Activated CD8-positive, alpha-beta T cell treated with anti-CD3 and anti-CD28 coated beads, Interleukin-2, amount 10 ng/mL, durations not matched to agents 7 days and 5 days (primary cell): ENCODE measurements at places on chromosomes 4 and X. TPM values are rescaled to one million over a fixed set of nuclear protein-coding genes. Genes with fewer than 3 reads are reported as not detected.

NALF2 gene
- total RNA-seq: not detected

BEND2 gene
- total RNA-seq: not detected

PHKA2 gene
- 23.6 TPM for total RNA-seq

TCEAL9 gene
- 0.84 TPM for total RNA-seq

DNA sequence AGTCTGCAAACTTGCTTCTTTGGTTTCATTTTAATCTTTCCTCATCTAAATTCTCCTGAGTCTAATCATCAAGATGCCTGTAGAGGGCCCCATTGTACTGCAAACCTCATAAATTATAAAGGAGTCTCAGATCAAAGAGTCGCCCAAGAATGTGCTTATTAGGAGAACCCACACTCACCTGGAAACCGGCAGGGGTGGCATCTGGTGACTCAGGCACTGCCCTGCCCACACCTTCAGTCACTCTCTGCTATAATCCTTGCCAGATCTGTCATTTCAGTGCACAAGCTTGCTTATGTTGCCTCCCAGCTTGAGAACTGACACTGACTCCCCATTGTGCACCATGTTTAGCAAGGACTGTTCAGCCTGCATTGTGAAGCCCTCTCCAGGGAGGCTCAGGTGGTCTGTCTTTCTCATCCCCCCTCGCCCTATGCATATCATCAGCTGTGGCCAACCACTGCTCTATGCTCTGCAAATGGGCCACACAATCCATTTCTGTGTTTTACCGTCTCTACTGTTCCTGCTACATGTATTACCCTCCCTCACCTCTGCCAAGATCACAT is 12.4 kb downstream of the EPGN start:
- peak; percentile 36 for DNase-seq

GRCh38 chr4:122632396-122633143 is 11.7 kb upstream of the IL21 start:
- DNase-seq: no peak

DNA sequence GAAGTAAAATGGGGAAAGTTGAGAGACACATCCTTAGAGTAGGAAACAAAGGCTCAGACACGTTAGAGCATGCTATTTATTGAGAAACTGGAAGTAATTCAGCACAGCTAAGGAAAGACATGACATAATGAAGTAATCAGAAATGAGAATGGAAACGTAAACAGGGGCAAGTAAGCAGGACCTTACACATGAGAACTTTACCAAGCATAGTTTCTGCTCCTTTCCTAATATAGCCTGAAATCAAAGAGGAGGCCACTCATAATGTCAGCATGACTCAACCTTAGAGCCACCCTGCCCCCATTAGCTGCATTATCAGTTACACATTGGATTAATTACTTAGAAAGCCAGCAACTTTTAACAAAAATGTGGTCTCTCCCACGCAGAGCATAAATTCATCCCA is 558.3 kb upstream of the GRIA3 start:
- DNase-seq: no peak

- DNase-seq: peak; percentile 20
Observed at GRCh38 chrX:31266203-31267076, 194.6 kb upstream of the FTHL17 start.

DNA sequence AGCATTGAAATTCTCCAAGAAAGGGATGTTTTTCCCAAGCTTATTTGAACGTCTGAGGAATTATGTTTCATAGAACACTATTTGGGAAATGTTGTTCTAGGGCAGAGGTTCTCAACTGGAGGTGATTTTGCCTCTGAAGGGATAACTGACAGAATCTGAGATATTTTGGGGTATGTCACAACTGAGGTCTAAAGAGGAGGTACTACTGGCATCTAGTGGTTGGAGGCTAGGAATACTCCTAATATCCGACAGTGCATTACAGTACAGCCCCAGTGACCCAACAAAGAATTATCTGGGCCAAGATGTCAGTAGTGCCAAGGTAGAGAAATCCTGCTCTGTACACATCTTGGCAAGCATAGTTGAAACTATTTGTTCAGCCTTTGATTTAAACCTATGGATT is 6.4 kb downstream of the HSPA4L start:
- DNase-seq: no peak

DNA sequence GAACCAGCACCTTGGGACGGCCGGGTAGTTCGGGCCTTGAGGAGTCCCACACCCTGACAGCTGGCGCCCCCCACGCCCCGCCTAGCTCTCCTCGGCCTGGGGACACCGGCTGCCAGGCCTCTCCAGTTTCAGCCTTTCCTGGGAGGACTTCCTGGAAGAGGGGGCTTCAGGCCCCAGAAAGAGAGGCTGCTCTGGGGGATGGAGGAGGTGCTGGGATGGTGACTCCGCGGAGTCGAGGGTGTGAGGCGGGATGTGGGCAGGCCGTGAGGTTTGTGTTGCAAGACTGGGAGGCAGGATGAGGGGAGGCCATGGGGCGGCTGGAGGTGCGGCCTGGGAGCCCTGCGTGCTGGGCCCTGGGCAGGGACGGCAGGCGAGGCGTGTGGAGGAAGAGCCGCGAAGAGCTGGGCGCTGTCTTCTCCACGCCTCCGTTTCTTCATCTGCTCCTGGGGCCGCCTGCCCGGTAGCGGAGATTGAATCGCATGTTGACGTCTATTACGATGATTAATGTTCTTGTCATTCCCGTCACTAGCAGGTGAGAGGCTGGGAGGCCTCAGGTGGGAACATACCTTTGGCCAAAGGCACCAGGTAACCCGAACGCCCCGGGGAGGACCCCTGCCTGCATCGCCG is 918 bp upstream of the FGFRL1 start:
- DNase-seq: peak; percentile 90

- DNase-seq: no peak
Observed at GRCh38 chr4:106850691-106851090, 185.4 kb downstream of the DKK2 start.

- no peak for DNase-seq
Observed at GRCh38 chr4:70405765-70406164, 8.0 kb downstream of the OPRPN start.

GRCh38 chr4:153497091-153497531 is 31.0 kb downstream of the TMEM131L start:
- DNase-seq: peak; percentile 75

GRCh38 chrX:153333266-153333665 is 687 bp upstream of the ZNF275 start:
- DNase-seq: no peak

GRCh38 chr4:5218376-5219069 is 167.2 kb downstream of the STK32B start:
- no peak for DNase-seq
